GM23338 (cell line): ENCODE measurements at places on chromosomes 3 and 15.

DNA sequence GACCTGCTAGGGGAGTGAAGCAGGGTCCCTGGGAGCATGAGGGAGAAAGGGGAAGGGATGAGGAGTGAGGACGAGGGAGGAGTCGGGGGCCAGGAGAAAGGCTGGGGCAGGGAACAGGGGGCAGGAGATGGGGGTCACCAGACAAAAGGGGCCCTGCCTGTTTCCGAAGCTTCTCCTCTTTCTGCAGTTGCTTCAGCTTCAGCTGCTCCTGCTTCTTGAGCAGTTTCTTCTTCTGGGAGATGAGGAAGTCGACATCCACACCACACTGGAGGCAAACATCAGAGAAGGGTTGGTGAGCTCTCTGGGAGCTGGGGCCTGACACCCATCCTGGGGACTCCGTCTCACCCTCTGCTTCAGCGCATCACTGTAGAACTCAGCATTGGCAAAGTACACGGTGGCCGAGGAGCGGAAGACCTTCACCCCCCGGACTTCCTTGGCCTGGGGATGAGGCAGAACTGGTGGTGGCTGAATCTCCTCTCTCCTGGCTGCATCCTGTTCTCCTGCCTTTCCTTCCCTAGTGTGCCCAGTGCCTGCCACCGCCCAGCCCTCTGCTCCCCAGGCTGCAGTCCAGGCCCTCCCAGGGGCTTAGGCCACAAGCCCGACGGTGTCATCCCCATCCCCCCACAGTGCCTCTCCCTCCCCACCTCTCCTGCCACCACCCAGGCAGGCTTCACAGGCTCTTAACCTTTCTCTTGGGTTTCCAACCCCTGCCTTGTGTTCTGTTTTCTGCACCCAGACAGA is 6.8 kb downstream of the SLC26A6 start:
- DNase-seq: no peak

DNA sequence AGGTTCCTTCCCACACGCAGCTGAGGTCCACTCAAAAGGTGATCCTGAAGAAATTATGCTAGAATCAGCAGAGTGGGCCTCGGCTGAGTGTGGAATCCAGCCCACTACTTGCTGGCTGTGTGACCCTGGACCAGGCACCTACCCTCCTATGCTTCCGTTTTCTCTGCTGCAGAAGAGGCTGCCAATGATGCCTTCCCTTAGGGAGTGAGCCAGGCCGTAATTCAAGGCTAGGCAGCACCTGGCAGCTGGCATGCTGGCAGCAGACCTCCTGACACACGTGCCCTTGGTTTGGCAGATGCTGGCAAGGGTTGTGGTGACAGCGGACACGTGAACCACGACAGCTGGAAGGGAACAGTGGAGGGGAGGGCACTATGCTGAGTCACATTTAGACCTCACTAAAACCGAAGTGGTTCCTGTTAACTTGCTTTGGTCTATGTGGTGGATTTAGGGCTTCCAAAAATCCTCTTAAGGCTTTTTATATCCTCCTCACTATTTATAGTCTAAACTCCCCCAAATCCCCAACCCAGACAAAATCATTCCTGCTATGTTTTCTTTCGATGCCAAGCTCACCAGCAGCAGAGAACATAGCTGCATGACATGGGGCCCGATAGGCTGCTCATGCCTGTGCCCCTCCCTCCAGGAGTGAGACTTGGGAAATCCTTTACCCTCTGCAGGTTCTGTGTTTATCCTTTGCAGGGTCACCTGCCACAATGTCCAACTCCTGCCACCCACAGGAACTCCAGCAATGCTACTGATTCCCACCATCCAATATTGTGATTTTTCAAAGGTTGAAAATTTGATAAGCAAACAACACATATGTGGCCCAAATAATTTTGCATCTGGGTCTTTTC is 10.6 kb upstream of the PCSK6 start:
- DNase-seq: no peak

GRCh38 chr3:31106912-31107311 is 212.5 kb upstream of the GADL1 start:
- no peak for DNase-seq

GRCh38 chr3:29011966-29012365 is 268.9 kb upstream of the RBMS3 start:
- no peak for DNase-seq

GRCh38 chr3:28326458-28326926 is 22.0 kb upstream of the ZCWPW2 start:
- DNase-seq: no peak

- DNase-seq: no peak
These were observed 138.5 kb downstream of the CHSY1 start for GRCh38 chr15:101113114-101114005.

- DNase-seq: peak; percentile 97
These were observed 25.3 kb downstream of the ANP32A start for GRCh38 chr15:68795298-68795848.

- no peak for DNase-seq
These were observed 36.3 kb upstream of the PSMD6 start for GRCh38 chr3:64059484-64060175.

- no peak for DNase-seq
These were observed 224.4 kb downstream of the THRB start for GRCh38 chr3:24270204-24270691.

DNA sequence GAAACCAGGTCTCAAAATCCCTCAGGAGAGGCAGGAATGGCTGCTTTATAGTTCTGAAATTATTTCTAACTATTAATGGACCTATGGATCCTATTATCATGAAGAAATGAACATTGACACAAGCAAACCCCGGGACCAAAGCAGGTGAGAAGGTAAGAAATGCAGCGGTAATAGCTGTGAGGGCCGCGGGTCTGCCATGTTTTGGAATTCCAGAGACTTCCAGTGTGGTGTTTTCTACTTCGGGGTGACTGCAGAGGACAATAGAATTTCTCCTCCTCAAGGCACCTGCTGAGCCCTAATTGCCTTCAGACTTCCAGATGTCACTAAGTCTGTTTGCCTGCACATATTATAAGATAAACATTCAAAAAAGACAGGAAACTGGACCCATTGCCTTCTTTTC is 437.4 kb downstream of the GABRG3 start:
- no peak for DNase-seq

DNA sequence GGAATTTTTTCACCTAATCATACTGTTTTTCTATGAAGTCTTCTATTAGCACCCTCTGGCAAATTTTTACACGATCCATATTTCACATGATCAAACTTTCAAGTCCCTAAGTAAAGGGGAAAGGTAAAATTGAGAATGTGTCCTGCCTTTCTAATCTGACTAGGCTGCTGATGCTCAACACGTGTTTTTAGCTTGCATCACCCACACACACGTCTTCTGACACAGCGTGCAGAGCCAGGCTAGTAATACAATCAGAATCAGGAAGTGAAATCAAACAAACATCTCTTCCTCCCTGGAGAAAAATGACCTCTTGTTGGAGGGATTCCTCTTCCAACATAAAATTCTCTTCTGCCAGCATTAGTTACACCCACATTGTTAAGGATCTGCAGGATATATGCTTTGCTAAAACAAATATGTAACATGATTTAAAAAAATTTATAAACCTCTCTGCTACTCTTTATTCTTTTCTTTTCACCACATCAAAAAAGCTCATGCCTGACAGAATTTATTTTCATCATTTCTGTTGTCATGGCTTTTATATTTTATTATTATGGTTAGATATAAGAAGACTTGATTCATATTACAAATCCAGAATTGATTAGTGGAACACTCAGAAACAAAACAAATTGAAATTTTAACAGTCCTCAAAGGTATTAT is 122.4 kb downstream of the RAP2B start:
- DNase-seq: no peak

DNA sequence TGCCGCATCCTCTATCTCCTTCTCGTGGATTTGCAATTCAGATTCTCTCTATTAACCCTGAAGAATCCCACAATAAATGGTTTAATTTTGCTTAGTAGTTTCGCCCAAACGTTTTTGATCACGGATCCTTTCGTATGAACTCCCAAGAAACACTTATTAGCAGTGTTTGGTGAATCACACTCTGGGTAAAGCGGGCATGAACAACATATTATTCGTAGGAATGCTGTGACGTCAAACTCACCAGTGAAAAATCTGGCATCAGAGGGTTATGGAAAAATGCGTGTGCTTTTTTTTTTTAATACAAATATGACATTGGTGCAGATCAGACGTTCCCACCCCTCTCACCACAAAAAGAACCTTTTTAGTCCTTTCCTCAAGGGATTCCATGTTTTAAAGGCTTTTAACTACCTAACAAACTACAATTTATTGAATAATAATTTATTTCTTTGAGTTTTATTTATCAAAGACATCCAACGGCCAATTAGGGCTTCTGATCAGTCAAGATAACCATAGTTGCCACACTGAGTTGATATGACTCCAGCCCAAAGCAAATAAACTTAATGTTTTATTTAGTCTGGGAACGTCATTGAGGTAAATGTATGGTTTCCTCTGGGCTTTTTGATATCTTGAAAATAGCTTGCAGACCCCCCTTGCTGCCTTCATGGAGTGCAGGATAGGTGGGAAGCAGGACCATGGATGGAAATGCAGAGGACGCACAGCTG is 45.5 kb upstream of the CGNL1 start:
- DNase-seq: no peak

GRCh38 chr15:32888221-32888761 is 170.5 kb downstream of the GREM1 start:
- DNase-seq: no peak

DNA sequence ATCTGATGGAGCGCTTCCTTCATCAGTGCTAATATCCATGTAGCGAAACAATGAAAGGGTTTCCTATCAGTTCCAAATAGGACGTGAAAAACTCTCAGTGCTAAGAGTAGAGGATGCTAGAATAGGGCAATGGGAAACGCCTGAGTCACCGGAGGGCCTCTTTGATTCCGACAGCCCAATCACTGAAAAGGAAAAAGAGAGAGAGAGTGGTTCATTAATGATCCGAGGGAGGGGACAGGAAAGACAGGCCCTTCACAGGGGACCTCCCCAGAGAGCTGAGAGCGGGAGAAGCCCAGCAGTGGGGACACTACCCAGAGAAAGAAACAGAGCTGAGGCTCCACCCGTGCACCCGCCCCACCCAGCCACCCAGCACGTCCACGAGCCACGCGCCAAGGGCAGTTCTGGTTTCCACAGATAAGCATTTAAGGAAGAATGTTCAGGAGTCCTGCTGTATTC is 76.9 kb downstream of the RPN1 start:
- no peak for DNase-seq

GRCh38 chr15:31133890-31134289 is 32.4 kb upstream of the TRPM1 start:
- no peak for DNase-seq

GRCh38 chr3:113536627-113537101 is 4.3 kb downstream of the SIDT1 start:
- DNase-seq: no peak

GRCh38 chr3:175457301-175457700 is 598.2 kb downstream of the NAALADL2 start:
- DNase-seq: no peak

DNA sequence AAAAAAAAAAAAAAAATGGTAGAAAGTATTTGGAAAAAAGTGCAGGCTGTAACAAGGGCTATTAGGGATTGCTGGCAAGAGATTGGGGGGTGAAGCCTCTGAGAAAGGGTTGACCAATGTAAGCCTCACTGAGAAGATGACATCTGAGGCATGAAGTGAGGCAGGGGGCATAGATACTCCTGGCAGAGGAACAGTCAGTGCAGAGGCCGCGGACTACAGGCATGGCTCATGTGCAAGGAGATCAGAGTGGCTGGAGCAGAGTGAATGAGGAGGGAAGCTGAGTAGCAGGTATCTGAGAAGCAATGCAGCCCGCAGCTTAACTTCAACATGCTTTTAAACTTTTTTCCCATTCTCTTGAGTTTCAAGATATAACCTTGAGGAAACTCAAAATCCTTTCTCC is 5.4 kb downstream of the FBXL22 start:
- no peak for DNase-seq

DNA sequence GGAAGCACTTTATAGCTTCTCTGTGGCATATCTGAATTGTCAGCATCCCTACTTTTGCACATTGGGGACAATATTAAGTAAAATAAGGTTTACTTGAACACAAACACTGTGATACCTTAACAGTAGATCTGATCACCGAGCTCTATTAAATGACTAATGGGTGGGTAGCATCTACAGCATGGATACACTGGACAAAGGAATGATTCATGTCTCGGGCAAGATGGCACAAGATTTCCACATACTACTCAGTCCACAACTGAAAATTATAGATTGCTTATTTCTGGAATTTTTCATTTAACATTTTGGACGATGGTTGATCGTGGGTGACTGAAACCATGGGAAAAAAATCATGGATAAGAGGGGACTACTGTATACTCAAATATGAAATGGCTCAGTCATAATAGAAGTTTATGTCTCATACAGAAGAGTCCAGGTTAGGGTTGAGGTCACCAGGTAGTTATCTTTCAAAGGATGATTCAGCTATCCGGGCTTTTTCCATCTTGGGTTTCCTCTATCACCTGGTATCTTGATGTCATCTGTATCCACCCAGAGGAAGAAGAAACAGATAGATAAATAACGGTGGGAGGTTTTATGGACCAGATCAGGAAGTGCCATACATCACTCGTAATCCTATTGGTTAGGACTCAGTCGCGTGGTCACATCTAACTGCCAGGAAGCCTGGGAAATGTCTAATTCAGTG is 320.0 kb upstream of the RARB start:
- DNase-seq: no peak

DNA sequence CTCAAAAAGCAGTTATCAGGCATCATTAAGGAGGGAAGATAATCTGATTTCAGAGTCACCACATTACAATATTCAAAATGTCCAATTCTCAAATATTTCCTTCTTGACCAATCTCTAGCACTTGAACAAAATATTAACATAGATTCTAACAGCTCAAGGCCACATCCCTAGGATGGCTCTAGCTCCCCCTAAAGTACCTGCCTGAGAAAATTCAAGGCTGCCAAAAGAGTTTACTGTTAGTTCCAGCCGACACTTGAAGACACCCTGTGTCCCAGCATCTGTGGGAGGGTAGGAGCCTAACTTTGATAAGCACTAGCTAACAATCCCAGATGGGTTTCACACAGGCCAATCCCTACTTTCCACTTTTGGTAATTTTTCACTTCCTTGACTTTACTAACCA is 10.4 kb downstream of the NSMCE3 start:
- DNase-seq: peak; percentile 56

- no peak for DNase-seq
These were observed 1.2 kb upstream of the SEMA3F start for GRCh38 chr3:50153782-50154475.

DNA sequence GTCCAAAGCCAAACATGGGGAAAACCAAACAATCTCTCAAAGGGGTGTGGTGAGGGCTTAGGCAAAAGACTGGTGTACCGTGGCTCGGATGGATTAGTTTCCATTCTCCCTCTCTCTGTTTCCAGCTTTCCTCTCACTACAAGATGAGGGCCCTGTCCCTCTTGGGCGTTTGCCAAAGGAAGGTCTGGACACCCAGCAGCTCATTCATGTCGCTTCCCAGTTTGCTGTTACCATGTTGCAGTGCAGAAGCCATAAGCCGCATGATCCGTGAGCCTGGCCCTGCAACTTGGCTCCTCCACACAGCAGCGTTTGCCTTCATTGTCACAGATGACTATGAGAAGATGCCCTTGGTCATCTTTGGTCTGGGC is 92.2 kb downstream of the APBA2 start:
- DNase-seq: no peak
